Fibroblast of skin of right biceps (primary cell): ENCODE measurements at places on chromosomes 13 and 19.

- peak; percentile 12 for DNase-seq
These were observed 94.9 kb downstream of the FAM216B start for GRCh38 chr13:42876270-42876714.

DNA sequence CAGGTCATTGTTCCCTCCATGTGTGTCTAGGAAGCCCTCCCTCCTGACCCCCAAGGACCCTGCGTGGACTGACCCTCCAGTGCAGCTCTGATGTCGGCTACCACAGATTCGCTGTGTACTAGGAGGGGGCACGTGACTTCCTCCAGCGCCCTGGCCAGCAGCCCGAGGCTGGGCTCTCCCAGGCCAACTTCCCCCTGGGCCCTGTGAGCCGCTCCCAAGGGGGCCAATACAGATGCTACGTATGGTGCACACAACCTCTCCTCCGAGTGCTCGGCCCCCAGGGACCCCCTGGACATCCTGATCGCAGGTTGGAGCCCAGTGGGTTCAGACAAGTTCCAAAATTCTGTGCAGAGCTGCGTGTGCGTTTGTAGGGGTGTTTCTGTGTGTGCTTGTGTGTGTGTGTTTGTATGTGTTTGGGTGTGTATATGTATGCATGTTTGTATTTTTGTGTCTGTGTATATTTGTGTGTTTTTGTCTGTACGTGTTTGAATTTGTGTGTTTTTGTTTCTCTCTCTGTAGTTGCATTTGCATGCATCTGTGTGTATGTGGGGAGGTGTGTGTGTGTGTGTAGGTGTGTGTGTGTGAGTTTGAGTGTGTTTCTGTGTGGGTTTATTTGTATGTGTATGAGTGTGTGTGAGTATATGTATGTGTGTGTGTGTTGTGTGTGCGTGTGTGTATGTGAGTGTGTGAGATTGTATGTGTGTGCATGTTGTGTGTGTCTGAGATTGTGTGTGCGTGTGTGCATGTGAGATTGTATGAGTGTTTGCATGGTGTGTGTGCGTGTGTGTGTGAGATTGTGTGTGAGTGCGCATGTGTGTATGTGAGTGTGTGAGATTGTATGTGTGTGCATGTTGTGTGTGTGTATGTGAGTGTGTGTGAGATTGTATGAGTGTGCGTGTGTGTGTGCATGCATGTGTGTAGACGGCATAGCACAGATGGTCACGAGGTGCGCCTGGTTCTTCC is 21.4 kb upstream of the LILRA2 start:
- DNase-seq, result no peak

DNA sequence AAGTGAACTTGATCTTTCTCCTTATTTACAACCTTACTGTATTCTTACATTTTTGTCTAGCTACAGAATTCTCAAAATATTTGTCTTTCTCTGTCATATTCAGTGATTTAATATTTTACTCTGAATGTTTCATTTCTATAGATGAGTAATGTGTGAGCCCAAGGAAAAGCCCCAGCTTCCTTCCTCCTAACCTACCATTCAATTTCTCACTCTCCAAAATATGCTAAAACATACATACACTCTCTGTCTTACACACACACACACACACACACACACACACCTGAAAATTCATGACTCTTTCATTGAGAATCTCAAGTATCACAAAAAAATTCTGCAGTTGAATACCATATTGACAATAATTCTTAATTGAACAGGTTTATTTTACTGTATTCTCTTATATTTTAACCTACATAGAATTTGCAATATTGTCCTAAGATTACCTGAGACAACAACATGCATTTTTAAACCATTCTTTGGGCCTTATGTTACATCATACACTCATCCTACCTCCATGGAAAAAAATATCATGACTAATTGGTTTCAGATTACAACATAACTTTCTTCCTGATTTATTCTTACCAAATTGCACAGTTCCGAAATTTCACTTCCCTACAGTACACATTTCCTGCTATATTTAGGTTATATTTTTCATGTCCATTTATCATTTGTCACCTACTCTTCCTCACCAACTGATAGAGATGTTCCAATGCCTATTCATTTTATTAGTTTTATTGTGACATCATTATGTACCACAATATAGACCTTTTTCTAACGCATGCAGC is 1965.6 kb upstream of the PCDH20 start:
- peak; percentile 20 for DNase-seq

DNA sequence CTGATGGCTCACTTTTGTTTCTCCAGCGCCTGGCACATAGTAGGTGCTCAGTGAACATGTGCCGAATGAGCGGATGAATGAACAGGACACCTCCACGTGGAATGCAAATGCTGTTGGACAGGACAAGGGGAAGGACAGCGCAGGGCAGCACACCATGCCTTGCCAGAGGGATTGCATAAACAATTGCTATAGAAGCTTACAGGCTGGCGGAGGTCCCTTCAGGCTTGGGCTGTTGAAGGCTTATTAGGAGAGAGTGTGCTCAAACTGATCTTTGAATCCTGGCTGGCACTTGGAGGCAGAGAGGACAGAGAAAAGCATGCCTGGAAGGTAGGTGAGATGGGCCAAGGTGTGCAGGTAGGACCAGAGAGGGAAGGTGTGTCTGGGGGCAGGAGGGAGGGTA is 35.9 kb upstream of the ZNF536 start:
- no peak for DNase-seq

DNA sequence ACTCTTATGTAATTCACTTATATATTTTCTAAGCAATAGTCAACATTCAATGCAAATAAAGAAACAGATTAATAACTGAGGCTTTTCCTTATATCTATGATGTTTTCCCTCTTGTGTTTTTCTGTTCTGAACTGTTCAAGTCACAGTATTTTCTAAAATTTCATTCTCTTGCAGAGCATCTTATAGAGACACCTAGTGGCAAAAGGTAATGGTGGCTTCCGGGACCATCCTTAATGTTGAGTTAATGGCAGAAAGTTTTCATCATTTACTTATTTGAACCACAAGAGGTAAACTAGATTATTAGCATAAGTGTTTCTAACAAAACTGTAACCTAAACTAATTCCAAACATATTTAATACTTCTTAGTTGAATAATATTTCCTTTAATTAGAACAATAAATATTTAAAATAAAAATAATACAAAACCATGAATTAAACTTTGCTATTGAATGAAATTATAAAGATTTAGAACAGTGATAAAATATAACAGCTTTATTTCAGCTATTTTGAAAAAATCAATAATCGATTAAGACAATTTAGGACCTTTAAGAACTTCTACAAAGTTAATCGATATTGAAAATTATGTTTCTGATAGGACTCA is 1.7 kb upstream of the SLITRK5 start:
- DNase-seq, result peak; percentile 7

DNA sequence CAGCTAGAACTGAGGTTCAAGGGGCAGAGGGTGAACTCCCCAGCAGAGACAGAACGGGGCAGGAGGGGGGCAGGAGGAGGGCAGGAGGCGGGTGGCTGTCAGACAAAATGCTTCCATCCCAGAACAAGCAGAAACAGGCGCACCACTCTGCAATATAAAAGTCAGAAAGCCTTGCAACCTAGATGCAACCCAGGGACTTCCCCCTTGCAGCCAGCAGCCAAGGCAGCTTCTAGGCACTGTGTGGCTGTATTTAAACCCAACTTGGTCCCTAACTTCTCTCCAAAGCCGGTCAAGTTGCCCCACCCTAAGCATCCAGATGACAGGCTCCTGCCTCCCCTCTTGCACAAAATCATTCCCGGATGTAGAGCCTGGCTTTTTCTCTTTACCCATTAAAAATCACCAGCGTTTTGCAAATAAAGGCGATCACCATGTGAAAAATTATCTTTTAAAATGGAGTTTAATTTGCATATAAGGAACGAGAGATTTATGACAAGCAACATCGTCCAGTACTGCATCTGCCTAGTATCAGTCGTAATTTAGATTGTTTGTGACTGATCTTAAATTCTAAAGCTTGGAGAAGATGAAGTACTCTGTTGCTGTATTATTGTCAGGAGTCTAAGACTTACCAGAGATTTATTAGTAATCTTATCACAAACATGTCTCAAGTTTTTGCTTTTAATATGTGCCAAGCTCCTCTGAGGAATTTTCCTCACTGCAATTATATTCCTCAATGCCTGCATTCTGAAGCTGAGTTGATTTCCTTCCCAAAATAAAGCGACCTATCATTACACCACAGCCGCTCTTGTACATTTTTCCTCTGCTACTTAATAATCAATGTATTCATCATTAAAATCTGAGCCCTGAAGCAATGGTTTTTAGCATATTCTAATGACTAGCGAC is 307.1 kb upstream of the ZNF507 start:
- DNase-seq, result no peak

DNA sequence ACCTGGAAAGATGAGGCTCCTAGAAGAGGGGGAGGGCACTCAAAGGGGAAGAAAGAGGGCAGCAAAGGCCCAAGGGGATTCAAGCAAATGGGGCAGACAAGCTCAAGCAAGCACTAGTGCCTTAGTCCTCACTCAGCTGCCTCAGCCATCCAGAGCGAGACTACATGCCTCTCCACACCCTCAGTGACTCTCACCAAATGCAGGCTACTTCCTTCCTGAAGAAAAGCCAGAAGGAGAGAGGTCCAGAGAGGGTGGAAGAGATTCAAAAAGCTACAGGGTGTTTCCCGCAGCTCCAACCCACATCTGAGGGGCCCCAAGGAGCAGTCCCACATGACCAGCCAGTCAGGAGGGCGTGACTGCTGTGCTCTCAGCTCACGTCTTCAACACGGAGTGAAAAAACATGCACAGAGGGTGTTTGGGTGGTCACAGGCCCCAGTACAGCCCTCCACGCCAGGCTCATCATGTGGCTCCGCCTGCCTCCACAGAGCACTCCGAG is 40.5 kb downstream of the MIPEP start:
- no peak for DNase-seq

DNA sequence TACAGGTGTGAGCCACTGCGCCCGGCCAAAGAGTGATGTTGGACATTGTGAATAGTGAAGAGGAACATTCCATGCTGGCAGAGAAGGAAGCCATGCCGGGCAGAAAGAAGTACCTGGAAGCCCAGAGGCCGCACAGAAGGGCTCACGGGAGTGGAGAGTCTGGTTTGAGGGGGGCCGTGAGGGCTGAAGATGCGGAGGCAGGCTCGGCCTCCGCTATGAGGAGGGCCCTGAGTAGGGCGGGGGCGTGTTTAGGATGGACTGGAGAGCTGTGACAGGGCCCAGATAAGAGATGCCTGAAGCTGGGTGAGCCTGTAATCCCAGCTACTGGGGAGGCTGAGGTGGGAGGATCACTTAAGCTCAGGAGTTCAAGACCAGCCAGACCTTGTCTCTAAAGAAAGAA is 1.6 kb downstream of the JOSD2 start:
- DNase-seq, result no peak

DNA sequence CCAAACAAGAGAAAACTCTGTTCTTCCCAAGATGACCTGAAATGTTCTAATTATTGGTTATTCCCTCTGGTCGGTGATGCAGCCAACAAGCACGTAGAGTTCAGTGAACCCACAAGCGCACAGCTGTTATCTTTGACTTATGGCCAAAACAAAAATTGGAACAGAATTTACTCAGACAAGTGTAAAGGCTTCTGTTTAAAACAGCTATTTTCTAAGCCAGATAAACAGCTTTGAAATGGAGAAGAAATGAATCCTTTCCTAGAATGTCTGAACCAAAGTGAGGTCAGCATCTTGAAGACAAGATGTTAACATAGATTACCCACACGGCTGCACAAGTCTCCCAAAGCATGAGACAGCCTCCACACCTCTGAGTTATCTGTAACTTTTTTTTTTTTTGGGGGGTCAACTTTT is 669.2 kb downstream of the DIAPH3 start:
- peak; percentile 59 for DNase-seq

- no peak for DNase-seq
These were observed 69.7 kb upstream of the GPR183 start for GRCh38 chr13:99376924-99377323.

DNA sequence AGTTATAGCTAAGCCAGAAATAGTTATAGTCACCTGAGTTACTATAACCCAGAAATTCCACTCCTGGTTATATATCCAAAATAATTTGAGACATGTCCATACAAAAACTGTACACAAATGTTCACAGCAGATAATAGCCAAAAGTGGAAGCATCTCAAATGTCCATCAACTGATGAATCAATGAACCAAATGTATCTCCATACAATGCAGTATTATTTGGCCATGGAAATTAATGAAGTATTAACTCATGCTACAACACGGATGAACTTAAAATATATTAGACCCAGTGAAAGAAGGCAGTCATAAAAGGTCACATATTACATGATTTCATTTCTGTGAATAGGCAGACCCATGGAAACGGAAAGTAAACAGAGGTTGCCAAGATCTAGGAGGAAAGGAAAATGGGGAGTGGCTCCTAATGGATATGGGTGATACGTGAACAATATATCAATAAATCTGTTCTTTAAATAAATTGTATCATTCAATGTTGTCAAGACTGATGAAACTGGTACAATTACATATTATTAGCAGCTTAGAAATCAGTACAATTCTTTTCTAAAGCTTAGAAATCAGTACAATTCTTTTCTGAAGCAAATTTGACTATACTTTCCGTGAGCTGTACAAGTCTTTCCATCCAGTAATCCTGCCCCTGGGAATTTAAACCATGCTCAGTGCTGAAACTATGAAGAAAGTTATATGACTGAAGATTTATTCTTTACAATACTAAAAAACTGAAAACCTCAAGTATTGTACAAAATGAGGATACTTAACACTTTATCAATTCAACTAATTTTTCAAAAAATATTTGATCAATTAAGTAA is 47.0 kb upstream of the DIAPH3 start:
- DNase-seq, result no peak

GRCh38 chr13:106182404-106182803 is 353.1 kb downstream of the EFNB2 start:
- DNase-seq, result peak; percentile 95

- DNase-seq, result no peak
These were observed 54.0 kb downstream of the ALOX5AP start for GRCh38 chr13:30789166-30789862.

- peak; percentile 64 for DNase-seq
These were observed 4.3 kb upstream of the RLN3 start for GRCh38 chr19:14023404-14024235.

DNA sequence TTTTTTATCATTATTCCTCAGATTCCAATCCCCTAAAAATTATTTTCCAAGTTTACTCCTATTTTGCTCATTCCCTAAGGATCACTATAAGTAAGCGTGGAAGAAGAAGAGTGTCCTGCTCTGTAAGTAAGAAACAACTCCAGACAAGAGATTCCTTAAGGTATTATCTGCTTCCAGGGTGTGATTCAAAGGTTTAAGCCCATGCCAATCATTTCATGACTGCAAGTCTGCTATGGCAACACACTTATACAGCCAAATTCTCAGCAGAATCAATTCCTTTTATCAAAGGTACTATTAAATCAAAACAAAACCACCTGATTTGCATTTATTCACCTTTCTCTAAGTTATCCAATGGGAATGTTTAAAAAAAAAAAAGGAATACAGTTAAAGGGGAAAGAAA is 43.7 kb downstream of the FOXO1 start:
- no peak for DNase-seq

DNA sequence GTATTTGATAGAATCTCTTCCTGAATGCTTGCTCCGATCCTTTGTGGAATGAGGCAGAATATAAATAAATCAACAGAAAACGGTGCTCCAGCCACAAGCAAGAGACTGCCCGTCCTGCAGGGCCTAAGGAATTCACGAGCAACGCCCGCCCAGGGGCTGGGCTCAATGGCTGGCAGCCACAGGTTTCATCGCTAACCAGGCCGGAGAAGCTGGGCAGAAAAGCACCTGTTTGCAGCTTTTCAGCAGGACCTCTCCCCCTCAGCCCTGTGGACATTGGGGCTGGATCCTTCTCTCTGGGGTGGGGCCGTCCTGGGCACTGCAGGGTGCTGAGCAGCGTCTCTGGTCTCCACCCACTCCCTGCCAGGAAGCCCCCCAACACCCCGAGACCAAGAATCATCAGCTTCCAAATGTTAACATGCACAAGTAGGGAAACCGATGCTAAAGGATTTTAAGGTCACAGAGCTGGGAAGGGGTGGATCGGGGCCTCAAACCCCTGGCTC is 102.5 kb downstream of the GADD45B start:
- DNase-seq, result peak; percentile 83
